ENCODE measurements at places on chromosomes 6 and 20.

- no peak for DNase-seq
Observed at GRCh38 chr20:824490-824889, 9.0 kb upstream of the FAM110A start.

DNA sequence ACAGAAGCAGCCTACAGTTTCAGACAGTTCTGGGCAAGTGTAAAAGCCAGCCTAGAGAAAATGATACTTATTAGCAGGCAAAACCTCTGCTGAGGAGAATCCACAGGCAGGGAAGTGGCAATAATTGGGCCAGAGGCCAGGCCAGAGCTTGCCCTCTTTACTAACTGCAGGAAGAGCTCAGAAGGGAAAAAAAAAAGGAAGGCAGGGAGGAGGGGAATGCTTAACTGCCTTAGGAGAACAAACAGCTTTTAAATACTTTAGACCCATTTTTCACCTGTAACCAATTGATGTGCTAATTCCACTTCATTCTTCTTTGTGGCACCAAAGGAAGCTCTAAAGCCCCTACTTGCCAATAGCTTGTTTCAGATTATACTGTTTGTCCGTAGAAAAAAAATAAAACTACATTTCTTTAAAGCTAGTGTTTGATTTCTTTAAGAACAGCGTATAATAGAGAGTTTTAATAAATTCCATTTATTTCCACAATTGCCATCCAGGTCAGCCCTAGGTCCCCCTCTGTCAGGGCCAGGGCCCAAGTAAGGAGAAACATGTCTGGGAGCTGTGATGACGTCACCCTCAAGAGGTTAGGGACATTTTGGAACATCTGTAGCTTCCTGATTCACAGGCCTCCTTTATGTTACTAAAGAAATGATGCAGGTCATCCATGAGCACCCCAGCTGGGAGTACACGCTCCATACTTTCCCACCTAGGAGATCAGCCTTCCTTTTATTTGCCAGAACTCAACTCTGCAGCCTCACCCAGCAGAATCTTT lies 384.3 kb downstream of the CDC5L start:
- DNase-seq = no peak

DNA sequence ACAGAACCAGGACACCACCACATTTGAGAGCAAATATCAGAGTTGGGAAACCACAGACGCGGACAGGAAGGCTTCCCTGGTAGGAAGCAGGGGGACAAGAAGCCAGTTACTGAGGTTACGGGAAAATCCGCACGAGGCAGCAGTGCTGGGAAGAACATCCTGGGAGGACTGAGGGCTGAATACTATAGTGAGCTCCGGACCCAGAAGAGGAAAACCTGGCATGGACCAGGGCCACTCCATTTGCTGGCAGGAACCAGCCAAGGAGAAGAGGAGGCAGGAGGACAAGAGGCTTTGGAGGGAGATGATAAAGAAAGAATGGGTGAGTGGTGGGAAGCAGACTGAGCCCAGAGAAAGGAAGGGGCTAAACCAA lies 6.1 kb upstream of the DSN1 start:
- no peak for DNase-seq

- DNase-seq = no peak
Observed at GRCh38 chr6:84763003-84763885, 1.2 kb downstream of the TBX18 start.

DNA sequence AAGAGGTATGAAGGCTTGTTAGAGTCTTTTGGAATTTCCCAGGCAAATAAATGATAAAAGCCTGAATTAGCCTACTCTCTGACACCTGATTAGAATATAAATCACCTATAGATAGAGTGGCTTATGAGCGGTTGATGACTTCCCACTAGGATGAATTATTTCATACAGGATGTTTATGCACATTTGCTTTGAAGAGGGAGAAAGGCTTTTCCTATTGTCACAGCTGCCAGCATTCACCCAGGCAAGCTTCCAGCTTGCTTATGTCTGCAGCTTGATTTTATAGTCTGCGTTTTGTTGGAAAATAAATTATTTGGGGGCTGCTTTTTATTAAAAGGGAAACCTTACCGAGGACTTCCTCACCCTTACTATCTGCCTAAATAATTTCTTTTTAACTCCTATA lies 51.3 kb upstream of the EIF2S2 start:
- no peak for DNase-seq

GRCh38 chr6:43250992-43251373 lies 7.7 kb downstream of the TTBK1 start:
- DNase-seq = no peak

DNA sequence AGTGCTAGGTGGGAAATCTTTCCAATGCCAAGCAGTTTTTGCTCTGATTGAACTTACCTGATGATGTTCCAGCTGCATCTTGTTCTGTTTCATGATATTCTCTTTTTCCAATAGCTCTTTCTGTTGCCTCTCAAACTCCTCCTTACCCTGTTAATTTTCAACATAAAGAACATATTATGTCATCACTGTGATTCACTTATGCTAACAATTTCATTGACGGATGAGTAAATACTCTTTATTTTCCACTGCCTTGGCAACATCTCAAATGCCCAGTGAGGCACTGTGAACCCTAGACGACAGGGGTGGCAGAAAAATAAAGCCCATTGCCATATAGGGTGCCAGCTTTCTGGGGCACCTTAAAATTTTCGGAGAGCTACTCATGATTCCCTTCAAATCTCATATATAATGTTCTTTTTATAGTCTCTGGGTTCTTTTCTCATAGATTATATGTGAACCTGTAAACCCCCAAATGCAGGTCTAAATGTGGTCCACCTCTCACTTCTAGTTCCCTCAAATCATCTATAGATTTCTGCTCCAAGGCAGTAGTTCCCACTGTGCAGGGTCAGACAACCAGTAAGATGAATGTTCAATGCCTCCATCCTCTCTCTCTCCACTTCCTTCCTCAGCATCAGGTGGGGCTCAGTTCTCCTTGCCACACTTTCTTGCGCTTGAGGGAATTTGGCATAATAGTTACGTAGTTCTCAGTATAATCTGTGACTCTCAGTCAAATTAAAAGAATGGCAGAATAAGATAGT lies 44.1 kb downstream of the NEDD9 start:
- no peak for DNase-seq

DNA sequence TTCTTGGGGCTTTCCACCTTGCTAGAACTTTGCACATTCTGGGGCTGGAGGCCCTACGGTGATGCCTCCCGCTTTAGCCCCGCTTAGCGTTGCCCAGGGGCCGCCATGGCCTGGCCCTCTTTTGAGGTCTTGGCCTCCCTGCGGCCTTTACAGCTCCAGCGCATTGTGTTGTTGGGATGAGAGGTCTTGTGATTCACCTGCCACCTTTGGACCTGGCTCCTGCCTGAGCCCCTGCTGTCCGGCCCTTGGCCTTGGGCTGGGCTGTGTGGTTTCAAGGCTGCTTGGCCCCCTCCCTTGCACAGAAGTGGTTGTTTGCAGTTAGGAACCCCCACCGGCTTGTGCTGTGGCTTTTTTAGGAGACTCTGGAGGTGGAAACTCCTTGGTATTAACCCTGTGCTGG lies 61.0 kb upstream of the CDH4 start:
- DNase-seq = no peak

DNA sequence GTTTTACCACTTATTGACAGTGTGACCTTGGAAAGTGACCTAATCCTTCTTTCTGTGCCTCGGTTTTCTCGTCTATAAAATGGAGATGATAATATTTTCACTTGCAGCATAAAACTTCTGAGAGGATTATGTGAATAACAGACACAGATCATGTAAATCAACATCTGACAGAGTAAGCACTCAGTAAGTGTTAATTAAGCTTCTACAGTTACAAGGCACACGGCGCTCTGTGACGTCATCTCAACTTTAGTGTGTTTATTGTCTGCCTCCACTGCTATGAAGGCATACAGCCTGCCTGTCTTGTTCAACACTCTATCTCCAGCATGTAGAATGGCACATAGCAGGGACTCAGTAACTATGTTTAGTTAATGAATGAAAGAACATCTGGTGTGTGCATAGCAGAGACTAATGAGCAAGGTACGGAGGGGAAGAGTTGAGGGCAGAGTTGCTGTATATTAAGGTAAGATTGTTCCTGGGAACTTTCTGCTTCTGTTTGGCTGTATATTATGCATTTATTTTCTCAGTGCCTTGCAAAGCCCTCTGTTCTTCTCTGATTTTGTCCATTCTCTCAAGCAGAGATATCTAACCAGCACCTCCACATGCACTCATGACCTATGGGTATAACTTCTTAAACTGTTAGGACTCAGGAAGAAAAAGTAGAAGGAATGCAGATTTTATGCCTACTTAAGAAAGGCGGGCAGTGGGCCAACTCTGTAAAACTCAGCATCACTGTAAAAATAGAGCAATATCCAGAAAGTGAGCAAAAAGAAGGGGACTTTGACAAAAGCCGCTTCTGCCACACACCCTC lies 66.4 kb upstream of the STMND1 start:
- no peak for DNase-seq

GRCh38 chr6:96086745-96087144 lies 71.0 kb downstream of the FUT9 start:
- no peak for DNase-seq

- no peak for DNase-seq
Observed at GRCh38 chr6:8642131-8642530, 206.8 kb upstream of the SLC35B3 start.

GRCh38 chr6:32459781-32460424 lies 20.2 kb downstream of the HLA-DRA start:
- DNase-seq = no peak

DNA sequence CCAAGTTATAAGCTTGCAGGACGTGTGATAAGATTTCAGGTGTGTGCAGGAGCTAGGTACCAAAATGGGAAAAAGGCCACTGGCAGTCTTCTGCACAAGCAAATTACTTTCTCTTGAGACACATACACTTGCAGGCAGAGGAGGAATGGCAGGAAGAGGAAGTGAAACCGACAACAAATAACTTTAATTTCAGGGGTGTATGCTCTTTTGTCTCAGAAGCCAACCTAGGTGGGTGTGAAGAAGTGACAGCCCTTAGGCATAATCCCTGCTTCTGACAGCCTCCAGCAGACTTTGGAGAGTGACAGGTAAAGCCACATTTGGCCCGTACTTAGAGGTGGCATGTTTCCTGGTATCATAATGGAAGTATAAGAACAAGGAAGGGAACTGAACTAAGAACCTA lies 118.8 kb upstream of the TRAF3IP2 start:
- no peak for DNase-seq

DNA sequence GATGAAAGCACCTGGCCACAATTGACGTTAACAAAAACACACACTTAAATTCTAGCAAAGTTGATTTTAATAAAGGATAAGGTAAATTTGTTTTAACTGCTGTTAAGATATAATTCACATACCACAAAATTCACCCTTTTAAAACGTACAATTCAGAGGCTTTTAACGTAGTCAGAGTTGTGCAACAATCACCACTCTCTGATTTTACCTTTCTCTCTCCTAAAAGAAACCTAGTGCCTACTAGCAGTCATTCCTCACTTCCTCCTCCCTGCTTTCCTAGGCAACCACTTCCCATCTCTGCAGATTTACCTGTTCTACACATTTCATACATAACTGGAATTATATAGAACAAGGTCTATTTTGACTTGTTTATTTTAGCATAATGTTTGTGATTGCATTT lies 58.9 kb downstream of the PTPRK start:
- DNase-seq = no peak

GRCh38 chr6:2132416-2132815 lies 113.0 kb downstream of the GMDS start:
- DNase-seq = no peak

GRCh38 chr6:170018936-170019817 lies 267.8 kb downstream of the ERMARD start:
- no peak for DNase-seq

DNA sequence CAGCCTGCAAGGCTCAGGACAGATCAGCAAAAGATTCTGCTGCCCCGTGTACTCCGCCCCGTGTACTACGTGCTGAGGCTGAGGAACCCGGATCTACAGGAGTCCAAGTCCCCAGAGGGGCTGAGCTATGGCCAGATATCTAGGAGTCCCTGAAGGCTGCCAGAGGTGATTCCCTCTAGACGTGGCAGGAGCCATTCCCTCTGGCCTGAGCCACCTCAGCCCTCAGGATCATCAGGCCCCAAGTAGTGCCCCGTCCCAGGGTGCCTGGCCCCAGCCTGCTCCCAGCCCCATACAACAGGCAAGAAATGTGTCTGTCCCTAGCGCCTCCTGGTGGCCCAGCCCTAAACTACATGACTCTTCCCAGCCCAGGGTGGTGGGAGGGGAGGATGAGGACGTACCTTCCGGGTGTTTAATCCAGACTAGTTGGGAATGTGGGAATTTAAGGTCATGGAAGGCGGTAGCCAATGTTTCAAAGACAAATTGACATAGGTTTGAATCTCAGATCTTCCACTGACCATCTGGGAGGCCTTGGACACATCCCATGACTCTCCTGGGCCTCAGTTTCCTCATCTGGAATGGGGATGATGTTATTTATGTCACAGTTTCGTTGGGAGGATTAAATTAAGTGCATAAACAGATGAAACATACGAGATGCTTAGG lies 49.4 kb upstream of the PTPN1 start:
- DNase-seq = no peak

DNA sequence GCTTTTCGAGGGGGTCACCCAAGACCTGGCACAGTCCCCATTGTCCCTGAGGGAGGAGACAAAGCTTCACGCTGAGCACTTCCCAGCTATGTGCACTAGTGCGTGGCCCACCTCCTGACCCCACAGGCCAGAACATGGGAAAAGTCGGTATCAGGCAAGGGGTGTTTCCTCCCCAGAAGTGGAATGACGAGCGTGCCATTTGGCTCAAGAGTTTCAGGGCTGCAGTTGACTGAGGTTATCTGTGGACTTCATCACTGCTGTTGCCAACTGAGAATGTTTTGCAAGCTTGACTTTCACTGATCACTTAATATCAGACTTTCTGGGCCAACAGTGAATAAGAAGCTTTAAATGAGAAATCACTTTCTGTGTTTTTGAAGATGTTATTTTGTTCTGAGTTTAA lies 137.0 kb upstream of the AFDN start:
- DNase-seq = no peak

GRCh38 chr20:62499758-62500236 lies 24.0 kb upstream of the GATA5 start:
- DNase-seq = no peak

DNA sequence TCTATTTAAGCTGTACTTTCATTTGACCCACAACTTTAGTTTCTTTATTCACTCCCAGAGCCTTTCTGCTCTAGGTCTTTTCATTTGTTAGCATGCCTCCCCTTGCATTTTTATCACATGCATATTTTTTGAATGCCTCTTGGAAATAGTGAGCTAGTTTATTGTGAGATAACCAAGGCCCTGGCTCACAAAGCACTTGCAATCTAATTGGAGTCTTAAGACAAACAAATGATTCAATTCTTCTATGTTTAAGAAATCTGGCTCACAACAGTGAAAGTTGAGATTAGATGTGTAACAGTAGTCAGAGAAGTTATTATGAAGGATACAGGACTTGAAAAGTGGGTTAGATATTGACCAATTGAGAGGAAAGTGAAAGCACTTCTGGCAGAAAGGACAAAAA lies 173.4 kb downstream of the MOXD1 start:
- no peak for DNase-seq

- DNase-seq = no peak
Observed at GRCh38 chr20:35561671-35562070, 19.8 kb downstream of the ERGIC3 start.

Data from NCI-H187 treated with DMSO at 0.1 percent for 48 hours (cell line).